ENCODE measurements at places on chromosomes 3 and 15.
A peak's percentile ranks its signal among the peaks of the same experiment; 100 is the strongest.

DNA sequence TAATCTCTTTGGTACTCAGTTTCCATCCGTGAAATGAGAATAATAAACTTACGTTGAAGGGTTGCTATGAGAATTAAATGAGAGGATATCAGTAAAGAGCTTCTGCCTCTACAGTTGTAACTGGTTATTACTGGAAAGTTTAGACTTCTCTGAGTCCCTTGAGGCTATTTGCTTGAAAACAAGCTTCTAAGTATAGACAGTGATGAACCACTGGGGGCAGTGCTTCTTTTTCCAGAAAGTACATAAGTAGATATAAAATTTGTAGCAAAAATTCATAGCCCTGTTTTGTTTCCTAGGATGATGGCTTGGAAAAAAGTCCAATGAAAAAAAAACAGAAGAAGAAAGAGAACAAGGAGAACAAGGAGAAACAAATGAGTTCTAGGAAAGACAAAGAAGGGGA, 87.1 kb downstream of the RGMA start:
- no peak for DNase-seq

GRCh38 chr15:70039917-70040316, 57.8 kb downstream of the TLE3 start:
- no peak for DNase-seq

- DNase-seq: no peak
Measured at GRCh38 chr3:71600646-71601288, 17.2 kb upstream of the FOXP1 start.

GRCh38 chr3:7917443-7918151, 584.0 kb upstream of the LMCD1 start:
- no peak for DNase-seq

DNA sequence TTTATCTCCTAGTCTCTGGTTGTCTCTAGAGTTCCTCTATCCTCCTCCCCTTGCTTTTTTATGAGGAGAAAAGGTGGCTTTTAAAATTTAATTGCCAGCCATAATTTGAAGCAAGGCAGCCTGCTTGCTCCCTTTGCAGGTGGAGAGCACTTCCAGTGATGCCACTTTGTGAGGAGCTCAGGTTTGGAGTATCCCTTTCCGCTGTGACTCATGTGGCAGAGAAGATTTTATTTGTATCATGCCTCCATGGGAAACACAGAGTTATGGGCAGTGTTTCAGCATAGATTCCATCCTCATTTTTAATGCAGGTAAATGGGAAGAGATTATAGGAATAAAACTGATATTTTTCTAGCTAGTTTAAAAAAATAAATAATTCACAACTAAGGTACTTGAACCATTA, 7.0 kb downstream of the PPM1L start:
- no peak for DNase-seq

DNA sequence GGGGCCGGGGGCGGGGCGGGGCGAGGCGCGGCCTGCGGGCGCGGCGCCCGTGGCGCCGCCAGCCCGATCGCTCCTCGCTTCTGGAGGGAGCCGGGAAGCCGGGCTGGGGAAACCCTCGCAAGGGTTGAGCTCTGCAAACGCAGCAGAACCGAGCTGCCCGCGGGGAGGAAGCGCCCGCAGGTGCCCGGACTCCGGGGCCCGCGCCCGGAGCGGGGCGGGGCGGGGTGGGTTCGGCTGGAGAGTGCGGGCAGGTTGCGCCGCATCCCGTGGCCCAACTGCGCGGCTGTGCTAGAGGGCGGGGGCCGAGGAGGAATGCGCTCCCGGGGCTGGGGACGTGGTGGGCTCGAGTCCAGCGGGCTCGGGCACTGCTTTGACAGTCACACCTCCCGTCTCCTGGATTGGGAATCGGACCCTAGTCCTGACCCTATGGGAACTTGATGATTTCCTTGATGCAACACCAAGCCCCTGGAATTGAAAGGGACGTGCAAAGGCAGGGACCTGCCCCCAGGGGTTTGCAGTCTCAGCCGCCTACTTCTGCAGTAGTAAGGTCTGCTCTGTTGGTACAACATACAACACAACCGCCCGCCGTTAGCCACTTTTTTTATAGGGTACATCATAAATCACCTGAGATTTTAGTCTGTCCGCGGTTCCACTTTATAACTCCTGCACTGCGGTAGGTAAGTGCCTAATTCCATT, 34.3 kb downstream of the ZBTB38 start:
- DNase-seq: peak; percentile 40

- no peak for DNase-seq
Measured at GRCh38 chr3:2301361-2301760, 202.7 kb downstream of the CNTN4 start.

GRCh38 chr3:124772081-124772831, 42.0 kb downstream of the UMPS start:
- peak; percentile 54 for DNase-seq

GRCh38 chr3:72123908-72124441, 339.0 kb upstream of the PROK2 start:
- DNase-seq: no peak

DNA sequence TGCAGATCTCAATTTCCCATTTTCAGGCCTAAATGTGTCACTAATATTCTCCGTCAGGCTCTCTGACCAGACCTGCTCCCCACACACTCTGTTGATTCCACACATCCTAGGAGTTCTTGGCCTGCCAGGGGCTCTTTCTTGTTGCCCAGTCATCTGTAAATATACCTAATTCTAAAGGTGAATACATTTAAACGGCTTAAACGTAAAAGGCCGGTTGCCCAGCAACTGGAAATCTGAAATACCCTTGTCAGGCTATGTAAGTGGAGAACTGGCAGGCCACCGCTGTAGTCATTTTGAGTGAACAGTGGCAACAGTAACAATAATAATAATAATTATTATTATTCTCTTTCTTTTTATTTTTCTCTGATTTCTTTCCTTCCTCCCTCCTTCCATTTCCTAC, 302.7 kb downstream of the AGBL1 start:
- DNase-seq: no peak

GRCh38 chr3:25834346-25834745, 44.5 kb downstream of the OXSM start:
- DNase-seq: no peak

- DNase-seq: no peak
Measured at GRCh38 chr15:74889390-74889882, 406 bp upstream of the MPI start.

DNA sequence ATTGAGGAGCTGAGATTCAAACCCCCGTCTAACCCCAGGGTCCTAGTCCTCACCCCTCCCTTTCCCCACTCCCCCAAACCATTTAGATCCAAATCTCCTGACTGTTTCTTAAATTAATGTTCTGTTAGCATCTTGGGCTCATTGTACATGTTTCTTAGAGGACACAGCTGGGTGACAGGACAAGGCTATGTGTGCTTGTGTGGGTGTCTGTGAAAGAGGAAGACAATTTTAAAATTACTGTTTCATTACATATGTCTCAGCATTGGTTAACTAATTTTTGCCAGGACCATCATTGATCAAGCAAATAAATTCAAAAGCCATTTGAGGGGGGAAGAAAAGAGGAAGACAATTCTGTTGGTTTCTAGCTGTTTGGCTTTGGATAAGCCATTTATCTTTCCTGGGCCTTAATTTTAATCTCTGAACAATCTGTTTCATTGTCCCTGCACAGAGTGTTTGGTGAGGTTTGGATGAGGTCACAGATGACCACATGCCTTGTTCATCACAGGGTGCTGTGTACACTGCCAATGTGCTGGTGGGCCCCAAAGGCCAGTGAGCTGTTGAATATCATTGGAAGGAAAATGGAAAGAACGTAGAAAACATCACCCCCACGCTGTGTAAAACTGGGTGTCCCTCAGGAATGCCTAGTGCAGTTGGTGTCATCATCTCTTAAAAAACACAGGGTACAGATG, 51.9 kb downstream of the RPLP1 start:
- DNase-seq: no peak

DNA sequence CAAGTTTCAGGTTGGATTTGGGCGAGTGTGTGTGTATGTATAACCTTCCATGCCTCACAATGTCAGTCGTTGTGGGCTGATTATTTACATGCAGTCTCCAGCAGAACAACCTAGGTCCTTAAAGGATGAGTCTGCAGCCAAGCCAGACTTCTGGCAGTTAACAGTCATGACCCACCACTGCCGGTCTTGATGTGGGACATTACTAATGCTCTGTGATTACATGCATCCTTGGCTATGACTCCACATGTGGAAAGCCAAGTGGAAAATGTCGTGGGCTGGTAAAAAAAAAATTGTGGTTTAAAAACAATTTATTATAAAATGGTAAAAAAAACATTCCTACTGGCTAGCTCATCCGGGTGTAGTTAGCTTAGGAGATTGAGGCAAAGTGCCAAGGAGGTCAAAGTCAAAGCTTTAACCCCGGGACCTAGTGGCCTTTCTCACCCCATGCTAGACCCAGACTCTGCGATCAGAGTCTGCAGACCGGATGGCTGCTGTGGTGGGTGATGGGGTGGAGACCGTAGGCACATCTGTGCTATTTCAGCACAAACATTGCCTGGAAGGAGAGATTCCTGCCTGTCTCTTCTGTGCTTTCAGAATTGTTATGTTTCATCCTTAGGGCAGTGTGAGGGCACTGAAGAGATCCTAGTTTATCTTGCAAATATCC, 6.8 kb downstream of the RARRES1 start:
- no peak for DNase-seq

GRCh38 chr3:39142067-39142466, 11.3 kb downstream of the CSRNP1 start:
- no peak for DNase-seq

GRCh38 chr15:40486066-40486770, 15.4 kb downstream of the CHST14 start:
- no peak for DNase-seq

GRCh38 chr3:197002701-197003454, 26.7 kb downstream of the MELTF start:
- peak; percentile 91 for DNase-seq

GRCh38 chr3:33114622-33115023, 809 bp downstream of the CRTAP start:
- DNase-seq: no peak

DNA sequence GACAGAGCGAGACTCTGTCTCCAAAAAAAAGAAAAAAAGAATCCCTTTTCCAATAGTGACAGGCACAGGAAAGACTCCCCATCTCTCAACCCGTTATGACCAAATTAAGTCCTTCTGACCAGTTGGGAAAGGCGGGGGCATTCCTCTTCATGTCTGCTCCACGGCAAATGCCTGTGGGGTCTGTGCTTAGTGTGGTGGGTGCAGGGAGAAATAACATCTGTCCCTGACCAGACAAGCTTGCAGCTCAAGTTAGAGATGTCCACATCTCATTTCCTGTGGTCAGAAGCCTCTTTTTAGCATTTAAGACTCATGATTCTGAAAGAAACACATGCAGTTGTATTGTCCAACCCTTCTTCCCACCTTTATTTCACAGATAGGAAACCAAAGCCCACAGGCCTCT, 16.2 kb downstream of the PLA1A start:
- no peak for DNase-seq

DNA sequence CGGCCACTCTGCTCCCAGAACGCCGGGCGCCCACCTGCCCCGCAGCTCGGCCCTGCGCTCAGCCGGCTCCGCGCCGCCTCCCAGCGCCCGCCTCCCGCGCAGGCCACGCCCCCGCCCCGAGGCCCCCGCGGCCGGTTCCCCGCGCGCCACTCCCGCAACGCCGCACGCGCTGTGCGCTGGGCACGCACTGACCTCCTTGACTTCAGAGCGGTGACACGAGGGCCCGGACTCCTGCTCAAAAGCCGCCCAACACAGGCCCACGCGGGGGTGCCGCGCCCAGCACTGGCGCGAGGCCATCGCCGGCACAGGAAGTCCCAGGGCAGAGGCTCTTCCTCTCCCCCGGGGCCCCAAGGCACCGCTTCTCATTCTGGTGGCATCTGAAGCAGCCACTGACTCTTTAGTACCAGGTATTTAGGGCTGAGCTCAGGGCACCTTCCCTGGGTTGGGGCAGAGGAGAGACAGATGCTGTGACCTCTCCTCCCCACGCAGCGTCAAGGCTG, 12.4 kb downstream of the TNK2 start:
- peak; percentile 50 for DNase-seq
